ENCODE measurements at places on chromosomes 11 and 22. TPM values are rescaled to one million over a fixed set of nuclear protein-coding genes. Genes with fewer than 3 reads are reported as not detected.

DNA sequence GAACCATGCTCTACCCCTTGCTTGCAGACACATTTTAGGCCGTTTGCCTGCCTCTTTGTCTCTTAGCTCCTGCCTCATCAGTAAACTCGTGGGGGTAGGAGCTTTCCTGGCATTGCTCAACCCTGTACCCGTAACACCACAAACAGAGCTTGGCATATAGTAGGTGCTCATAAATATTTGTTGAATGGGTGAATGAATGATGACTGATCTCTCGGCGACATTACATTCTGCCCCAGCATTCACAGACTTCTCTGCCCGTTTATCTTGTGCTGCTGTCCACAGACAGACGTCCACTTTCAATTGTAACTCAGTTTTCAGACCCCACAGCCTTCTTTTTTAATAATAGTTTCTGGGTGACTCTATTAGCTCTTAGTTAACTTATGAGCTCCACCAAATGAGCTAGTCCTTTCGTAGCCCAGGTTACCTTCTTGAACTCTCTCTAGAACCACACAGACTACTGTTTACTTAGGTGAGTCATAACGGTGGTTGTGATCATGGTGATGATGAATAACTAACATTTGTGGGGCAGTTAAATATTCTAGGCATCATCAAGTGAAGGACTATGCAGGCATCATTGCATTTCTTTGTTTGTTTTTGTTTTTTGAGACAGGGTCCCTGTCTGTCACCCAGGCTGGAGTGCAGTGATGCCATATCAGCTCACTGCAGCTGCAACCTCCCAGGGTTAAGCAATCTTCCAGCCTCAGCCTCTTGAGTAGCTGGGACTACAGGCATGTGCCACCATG is 188.4 kb downstream of the ADAMTS15 start:
- H3K36me3 ChIP-seq = no peaks in the 10 kb centered on the region
- H3K4me1 ChIP-seq = peaks cover 12% of the 10 kb centered on the region
- no peak for DNase-seq
- no peaks in the 10 kb centered on the region for H3K27me3 ChIP-seq
- no peak overlapping the region for H3K4me3 ChIP-seq
- no peak overlapping the region for H3K27ac ChIP-seq

GRCh38 chr11:5631969-5632635 is 7.3 kb downstream of the TRIM34 start:
- no peak overlapping the region for H3K4me3 ChIP-seq
- H3K4me1 ChIP-seq = no peaks in the 10 kb centered on the region
- H3K27ac ChIP-seq = no peak overlapping the region
- H3K36me3 ChIP-seq = peaks cover 5% of the 10 kb centered on the region
- no peaks in the 10 kb centered on the region for H3K27me3 ChIP-seq

DNA sequence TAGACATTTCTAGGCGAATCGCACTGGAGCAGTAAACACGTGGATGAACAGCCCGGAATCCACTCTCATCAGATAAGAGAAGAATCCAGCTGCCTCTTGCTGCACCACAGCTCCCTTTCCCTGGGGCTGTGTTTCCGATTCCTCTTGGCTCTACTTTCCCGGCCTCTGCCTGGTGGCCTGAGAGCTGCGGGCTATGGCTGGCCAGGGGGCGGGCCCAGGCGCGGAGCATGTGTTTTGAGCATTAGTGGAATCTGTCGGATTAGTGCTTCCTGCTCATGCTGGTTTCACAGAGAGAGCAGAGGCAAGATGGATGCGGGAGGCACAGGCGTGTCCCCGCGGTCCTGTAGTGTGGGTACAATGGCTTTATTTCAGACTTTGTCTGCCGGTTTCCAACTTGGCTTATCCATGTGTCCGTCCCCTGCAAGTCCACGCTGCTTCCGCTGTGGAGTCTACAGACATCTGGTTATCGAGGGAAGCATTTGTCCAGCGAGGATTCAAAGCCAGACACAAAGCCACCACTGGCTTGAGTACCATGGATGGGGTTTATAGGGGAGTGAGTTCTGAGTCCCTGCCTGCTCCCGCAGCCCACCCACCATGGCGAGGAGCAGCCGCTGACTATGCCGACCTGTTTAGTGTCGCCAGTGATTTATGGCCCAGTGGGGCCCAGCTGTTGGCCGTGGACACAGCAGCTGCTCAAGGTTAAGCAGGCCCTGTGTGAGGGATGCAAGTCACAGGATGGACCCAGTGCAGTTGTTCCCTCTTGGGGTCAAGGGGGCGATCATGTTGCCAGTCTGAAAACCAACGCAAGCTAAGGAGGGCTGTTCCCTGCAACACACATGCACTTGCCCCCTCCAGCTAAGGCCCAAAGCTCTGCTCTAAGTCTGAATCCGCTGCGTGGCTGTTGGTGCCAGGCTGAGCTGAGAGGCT is 43.3 kb upstream of the EP300 start:
- peak overlapping the region; percentile 67 for H3K27ac ChIP-seq
- DNase-seq = peak; percentile 75
- H3K4me1 ChIP-seq = peaks cover 12% of the 10 kb centered on the region
- H3K36me3 ChIP-seq = no peaks in the 10 kb centered on the region
- no peaks in the 10 kb centered on the region for H3K27me3 ChIP-seq

DNA sequence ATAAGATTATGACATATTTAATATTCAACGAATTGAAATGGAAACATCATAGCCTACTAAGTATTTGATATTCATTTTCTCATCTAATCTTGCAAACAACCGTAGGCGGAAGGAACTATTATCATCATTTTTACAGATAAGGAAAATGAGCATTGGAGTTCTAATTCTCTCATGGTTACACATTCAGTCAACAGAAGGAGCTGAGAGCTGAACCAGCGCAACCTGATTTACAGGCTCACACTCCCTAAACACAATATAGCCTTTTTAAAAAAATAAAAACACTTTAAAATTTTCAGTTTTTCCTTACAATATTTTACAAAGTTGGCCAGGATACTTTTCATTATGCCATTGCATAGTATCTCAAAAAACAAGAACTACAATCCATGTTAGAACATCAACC is 74.8 kb downstream of the APOL5 start:
- no peaks in the 10 kb centered on the region for H3K27me3 ChIP-seq
- no peak for DNase-seq
- H3K36me3 ChIP-seq = peaks cover 7% of the 10 kb centered on the region
- H3K27ac ChIP-seq = no peak overlapping the region
- no peaks in the 10 kb centered on the region for H3K4me1 ChIP-seq
- H3K4me3 ChIP-seq = no peak overlapping the region

- no peaks in the 10 kb centered on the region for H3K36me3 ChIP-seq
- H3K4me1 ChIP-seq = no peaks in the 10 kb centered on the region
- DNase-seq = no peak
Observed at GRCh38 chr11:94254214-94254613, 50.2 kb upstream of the IZUMO1R start.

GRCh38 chr22:49333206-49333605 is 494.5 kb downstream of the BRD1 start:
- no peak overlapping the region for H3K4me3 ChIP-seq
- no peaks in the 10 kb centered on the region for H3K36me3 ChIP-seq
- H3K4me1 ChIP-seq = no peaks in the 10 kb centered on the region
- no peak for DNase-seq
- H3K27me3 ChIP-seq = peaks cover 9% of the 10 kb centered on the region
- H3K27ac ChIP-seq = no peak overlapping the region

- peak; percentile 82 for DNase-seq
- H3K36me3 ChIP-seq = no peaks in the 10 kb centered on the region
- H3K4me3 ChIP-seq = peak overlapping the region; percentile 93
Observed at GRCh38 chr11:8963569-8964323, 496 bp downstream of the TMEM9B start.

GRCh38 chr11:117678658-117679406 is 118.2 kb downstream of the DSCAML1 start:
- H3K27ac ChIP-seq = no peak overlapping the region
- H3K27me3 ChIP-seq = no peaks in the 10 kb centered on the region
- DNase-seq = no peak
- no peak overlapping the region for H3K4me3 ChIP-seq
- no peaks in the 10 kb centered on the region for H3K4me1 ChIP-seq
- no peaks in the 10 kb centered on the region for H3K36me3 ChIP-seq

- H3K27me3 ChIP-seq = no peaks in the 10 kb centered on the region
- no peaks in the 10 kb centered on the region for H3K4me1 ChIP-seq
- no peak overlapping the region for H3K27ac ChIP-seq
- H3K4me3 ChIP-seq = no peak overlapping the region
Observed at GRCh38 chr11:32297611-32298011, 137.7 kb downstream of the WT1 start.

DNA sequence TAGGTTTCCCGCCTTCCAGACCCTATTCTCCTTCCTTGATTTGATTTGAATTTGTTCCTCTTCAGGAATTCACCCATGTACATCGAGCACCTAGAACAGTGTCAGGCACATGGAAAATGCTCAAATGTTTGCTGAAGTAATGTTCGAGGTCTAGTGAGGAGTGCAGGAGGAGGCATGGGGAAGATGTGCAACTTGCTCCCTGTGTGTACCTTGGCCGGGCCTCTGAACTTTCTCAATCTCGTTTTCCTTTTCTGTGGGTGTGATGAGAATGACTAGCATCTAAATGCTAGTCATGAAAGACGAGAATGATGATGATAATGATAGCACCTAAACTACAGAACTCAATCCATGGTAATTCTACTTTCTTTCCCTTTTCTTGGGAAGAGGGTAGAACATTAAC is 279.1 kb upstream of the PLET1 start:
- H3K4me3 ChIP-seq = no peak overlapping the region
- no peak overlapping the region for H3K27ac ChIP-seq
- no peak for DNase-seq
- H3K4me1 ChIP-seq = no peaks in the 10 kb centered on the region

MYBPC3 gene
- 1,340 TPM for total RNA-seq

CCDC73 gene
- not detected for total RNA-seq

LMO2 gene
- 16.7 TPM for total RNA-seq

All from heart left ventricle (tissue), 16 donors.